ENCODE measurements at places on chromosomes 2 and 18. TPM values are rescaled to one million over a fixed set of nuclear protein-coding genes. Genes with fewer than 3 reads are reported as not detected.

DNA sequence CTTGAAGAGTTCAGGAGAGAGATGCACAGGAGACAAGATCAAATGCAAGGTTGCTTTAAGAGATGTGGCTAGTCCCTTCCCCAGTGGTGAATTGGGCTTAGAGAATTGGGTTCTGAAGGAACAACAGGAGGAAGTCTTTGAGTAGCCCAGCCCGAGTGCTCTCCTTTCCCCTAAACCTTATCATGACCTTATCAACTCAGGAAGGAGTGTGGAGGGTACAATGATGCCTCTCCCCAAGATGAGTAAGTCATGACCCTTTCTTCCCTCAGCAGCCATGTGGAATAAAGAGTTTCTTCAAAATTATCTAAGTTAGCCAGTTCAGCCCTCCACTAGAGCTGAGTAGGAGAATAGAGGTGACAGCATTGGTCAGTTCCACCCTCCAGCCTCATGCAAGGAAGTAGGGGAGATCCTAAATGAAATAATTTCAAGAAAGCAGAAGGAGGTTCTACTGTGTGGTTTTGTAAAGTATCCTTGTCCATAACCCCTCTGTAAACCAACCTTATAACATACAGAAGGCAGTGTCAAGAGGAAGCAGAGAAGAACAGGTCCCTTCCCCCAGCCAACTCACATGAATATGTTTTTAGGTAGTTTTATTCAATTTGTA, 88.4 kb downstream of the ARHGAP15 start:
- no peaks in the 10 kb centered on the region for H3K4me1 ChIP-seq
- H3K27ac ChIP-seq: no peak overlapping the region
- no peak overlapping the region for H3K4me3 ChIP-seq
- H3K27me3 ChIP-seq: no peaks in the 10 kb centered on the region
- H3K36me3 ChIP-seq: no peaks in the 10 kb centered on the region
- DNase-seq: no peak

- no peak for DNase-seq
- H3K27ac ChIP-seq: no peak overlapping the region
- no peaks in the 10 kb centered on the region for H3K4me1 ChIP-seq
- H3K4me3 ChIP-seq: no peak overlapping the region
- H3K36me3 ChIP-seq: peaks cover 59% of the 10 kb centered on the region
- H3K27me3 ChIP-seq: no peaks in the 10 kb centered on the region
Observed at GRCh38 chr2:200422071-200422470, 87.8 kb downstream of the KCTD18 start.

GRCh38 chr2:231259104-231259503, 60.7 kb downstream of the ARMC9 start:
- no peak overlapping the region for H3K27ac ChIP-seq
- no peak overlapping the region for H3K4me3 ChIP-seq
- no peaks in the 10 kb centered on the region for H3K36me3 ChIP-seq

- DNase-seq: no peak
- H3K27me3 ChIP-seq: peaks cover 40% of the 10 kb centered on the region
- no peak overlapping the region for H3K27ac ChIP-seq
- H3K36me3 ChIP-seq: no peaks in the 10 kb centered on the region
- no peaks in the 10 kb centered on the region for H3K4me1 ChIP-seq
- H3K4me3 ChIP-seq: no peak overlapping the region
Observed at GRCh38 chr2:32925283-32925815, 21.4 kb upstream of the LTBP1 start.

GRCh38 chr18:42141439-42141838, 186.4 kb downstream of the PIK3C3 start:
- no peak overlapping the region for H3K27ac ChIP-seq
- H3K4me1 ChIP-seq: no peaks in the 10 kb centered on the region
- no peak overlapping the region for H3K4me3 ChIP-seq
- H3K36me3 ChIP-seq: no peaks in the 10 kb centered on the region
- no peaks in the 10 kb centered on the region for H3K27me3 ChIP-seq

DNA sequence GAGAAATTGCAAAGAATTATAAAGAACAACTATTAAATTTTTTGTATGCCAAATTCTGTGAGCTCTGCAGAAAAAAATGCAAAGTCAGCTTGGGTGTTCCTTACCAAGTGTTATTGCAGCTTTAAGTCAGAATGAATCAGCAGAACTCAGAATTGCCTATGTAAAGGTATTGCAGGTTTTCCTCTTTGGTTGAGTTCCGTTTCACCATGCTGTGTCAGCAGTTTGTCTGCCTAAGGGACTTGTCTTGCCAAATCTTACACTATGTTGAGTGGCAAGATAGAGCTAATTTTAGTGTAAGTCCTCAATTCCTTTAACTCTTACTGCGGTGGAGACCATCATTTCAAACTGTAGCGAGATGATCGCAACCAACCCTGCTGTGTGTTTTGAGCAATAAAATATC, 38.8 kb downstream of the ADAM23 start:
- no peaks in the 10 kb centered on the region for H3K4me1 ChIP-seq
- peaks cover 13% of the 10 kb centered on the region for H3K27me3 ChIP-seq
- no peak overlapping the region for H3K4me3 ChIP-seq
- H3K27ac ChIP-seq: no peak overlapping the region
- no peaks in the 10 kb centered on the region for H3K36me3 ChIP-seq

DNA sequence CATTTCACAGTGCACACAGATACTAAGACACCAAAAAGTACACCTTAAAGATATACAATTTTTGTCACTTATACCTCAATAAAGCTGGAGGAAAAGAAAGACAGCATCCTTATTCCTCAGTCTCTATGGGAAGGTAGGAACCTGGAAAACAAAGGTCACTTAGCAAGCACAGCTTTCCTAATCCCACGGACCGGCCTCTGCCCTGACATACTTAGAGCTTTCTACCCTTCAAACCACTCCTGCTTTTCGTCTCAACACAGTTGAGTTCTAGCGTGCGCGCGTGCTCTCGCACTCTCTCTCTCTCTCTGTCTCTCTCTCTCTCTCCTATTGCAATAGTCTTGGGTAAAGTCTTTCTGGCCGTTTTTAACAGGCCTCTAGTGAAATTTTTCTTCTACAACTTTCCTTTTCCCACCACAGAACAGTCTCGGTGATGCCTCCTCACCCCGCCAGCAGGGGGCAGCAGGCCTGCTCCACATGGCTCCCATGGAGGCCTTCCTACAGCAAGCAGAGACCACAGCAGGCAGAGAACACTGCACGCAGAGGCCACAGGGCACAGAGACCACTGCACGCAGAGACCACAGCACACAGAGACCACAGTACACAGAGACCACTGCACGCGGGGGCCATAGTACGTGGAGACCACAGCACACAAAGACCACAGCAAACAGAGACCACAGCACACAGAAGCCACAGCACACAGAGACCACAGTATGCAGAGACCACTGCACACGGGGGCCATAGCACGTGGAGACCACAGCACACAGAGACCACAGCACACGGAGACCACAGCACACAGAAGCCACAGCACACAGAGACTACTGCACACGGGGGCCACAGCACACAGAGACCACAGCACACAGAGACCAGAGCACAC, 106.9 kb downstream of the FBXO15 start:
- no peaks in the 10 kb centered on the region for H3K4me1 ChIP-seq
- H3K4me3 ChIP-seq: no peak overlapping the region
- no peaks in the 10 kb centered on the region for H3K36me3 ChIP-seq
- no peak overlapping the region for H3K27ac ChIP-seq

DNA sequence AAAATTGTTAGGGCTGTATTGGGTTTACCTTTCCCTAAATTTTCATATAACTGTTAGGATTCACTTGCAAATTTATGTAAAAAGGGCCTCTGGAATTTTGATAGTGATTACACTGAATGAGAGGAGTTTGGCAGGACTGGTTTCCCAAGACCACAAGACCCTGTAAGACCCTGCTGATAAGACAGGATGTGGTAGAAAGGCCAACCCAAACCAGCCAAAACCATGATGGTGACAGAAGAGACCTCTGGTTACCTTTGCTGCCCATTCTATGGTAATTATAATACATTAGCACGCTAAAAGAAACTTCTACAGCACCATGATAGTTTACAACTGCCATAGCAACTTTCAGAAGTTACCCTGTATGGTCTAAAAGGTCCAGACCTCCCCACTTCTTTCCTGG, 8.3 kb upstream of the CASP10 start:
- peak overlapping the region; percentile 88 for H3K27ac ChIP-seq
- no peak for DNase-seq
- H3K4me3 ChIP-seq: no peak overlapping the region
- H3K36me3 ChIP-seq: peaks cover 46% of the 10 kb centered on the region
- peaks cover 31% of the 10 kb centered on the region for H3K4me1 ChIP-seq

- no peak for DNase-seq
- no peak overlapping the region for H3K27ac ChIP-seq
- no peaks in the 10 kb centered on the region for H3K4me1 ChIP-seq
- no peak overlapping the region for H3K4me3 ChIP-seq
- no peaks in the 10 kb centered on the region for H3K27me3 ChIP-seq
Observed at GRCh38 chr2:180012523-180012922, 5.4 kb upstream of the CWC22 start.

DNA sequence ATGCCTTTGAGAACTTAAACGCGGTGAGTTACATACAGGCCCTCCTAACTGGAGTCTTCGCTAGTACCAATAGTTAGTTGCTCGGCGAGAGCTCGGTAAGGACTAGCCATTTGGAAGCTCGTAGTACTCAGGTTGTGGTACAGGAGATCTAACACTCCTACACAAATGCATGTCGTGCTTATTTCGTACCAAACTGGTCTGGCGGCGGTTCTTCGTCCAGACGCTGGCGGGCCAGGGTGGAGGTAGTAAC, 346 bp upstream of the VRK2 start:
- H3K4me1 ChIP-seq: peaks cover 37% of the 10 kb centered on the region
- peak overlapping the region; percentile 94 for H3K4me3 ChIP-seq
- peak overlapping the region; percentile 38 for H3K27ac ChIP-seq
- peaks cover 28% of the 10 kb centered on the region for H3K36me3 ChIP-seq

DNA sequence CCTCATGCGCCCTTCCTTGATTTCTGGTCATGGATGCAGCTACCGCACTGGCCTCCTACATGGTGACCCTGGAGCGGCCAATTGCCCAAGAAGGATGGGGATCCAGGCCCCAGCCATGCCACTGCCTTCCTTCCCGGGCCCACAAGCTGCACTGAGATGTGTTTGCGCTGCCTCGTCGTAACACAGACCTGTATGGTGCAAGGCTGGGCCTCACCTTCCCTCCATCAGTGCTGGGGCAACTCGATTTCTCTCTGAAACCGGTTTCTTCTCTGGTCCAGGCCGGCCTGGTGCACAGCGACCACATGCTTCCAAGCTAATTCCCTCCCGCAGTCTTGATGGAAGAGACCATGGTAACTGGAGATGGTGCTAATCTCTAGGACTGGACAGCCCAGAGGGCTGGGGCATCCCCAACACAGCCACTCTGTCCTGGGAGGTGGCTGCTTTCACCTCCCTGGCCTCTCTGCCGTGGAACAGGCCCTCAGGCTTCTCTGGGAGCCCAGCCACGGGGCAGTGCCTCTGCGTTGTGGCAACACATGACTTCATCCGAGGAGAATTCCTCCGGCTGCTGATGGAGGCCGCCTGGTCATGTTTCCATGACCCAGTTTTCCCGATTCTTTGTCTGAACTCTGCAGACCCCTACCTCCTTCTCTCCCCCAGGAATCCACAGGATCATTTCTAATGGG, 184.2 kb downstream of the GLI2 start:
- H3K27ac ChIP-seq: no peak overlapping the region
- H3K27me3 ChIP-seq: no peaks in the 10 kb centered on the region
- no peak for DNase-seq
- peaks cover 2% of the 10 kb centered on the region for H3K36me3 ChIP-seq
- peaks cover 18% of the 10 kb centered on the region for H3K4me1 ChIP-seq

GRCh38 chr2:232697059-232697806, at the start of gene GIGYF2:
Gene GIGYF2 (plus strand): TSS chr2:232697331. CDS start chr2:232735198, 37,867 bp downstream.
- no peaks in the 10 kb centered on the region for H3K27me3 ChIP-seq
- peaks cover 26% of the 10 kb centered on the region for H3K4me1 ChIP-seq
- H3K36me3 ChIP-seq: peaks cover 35% of the 10 kb centered on the region
- DNase-seq: peak; percentile 98
- peak within 1 kb of the TSS; percentile 84 for H3K27ac ChIP-seq
- H3K4me3 ChIP-seq: peak within 1 kb of the TSS; percentile 94

Gene ANKRD62
- not detected for total RNA-seq

Gene CAPN10
- 52.6 TPM for total RNA-seq

Gene QPCT
- 7.4 TPM for total RNA-seq

Gene IL36G
- total RNA-seq: not detected

Measured in Calu3 (cell line).